Glutamatergic neuron (in vitro differentiated cells): ENCODE measurements at places on chromosomes 6 and 20. TPM values are rescaled to one million over a fixed set of nuclear protein-coding genes. Genes with fewer than 3 reads are reported as not detected.

DNA sequence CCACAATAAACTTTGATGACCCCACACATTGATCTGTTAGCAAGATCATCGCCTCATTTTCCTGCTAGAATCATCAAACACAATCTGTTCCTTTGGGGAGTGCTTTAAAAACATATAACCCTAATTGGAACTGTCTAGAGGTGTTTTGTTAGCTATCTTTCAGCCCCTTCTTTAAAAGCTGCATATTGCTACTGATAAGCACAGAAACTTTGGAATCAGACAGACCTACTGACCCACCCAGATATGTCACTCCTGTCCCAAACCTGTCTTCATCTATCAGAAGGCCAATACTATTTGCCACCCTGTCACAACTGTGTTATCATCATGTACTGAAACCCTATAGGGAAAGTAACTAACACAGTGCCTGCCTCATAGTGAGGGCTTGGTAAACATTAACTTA lies 172.4 kb upstream of the SASH1 start:
- H3K4me1 ChIP-seq = peaks cover 5% of the 10 kb centered on the region
- H3K27me3 ChIP-seq = no peaks in the 10 kb centered on the region
- H3K4me3 ChIP-seq = no peak overlapping the region
- no peaks in the 10 kb centered on the region for H3K36me3 ChIP-seq

GRCh38 chr6:47865206-47865605 lies 83.4 kb downstream of the OPN5 start:
- H3K4me3 ChIP-seq = no peak overlapping the region
- no peak for DNase-seq

DNA sequence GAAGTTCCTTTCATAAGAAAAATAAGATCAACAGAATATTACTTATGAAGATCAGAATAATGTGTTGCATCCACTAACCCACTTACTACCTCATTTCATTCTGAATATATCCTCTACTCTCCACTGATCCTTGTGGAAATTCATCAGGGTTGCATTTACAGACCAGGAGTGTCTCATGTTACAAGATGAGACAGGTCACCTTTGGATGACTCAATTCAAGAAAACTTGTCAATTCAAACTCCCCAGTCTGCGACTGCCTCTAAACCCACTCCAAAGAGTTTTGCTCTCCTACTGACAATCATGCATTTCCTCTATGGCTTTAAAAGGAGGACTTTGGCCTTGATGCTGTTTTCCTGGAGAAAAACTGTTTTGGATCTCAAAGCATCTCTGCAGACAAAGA lies 68.4 kb downstream of the ID4 start:
- no peak for DNase-seq
- H3K27me3 ChIP-seq = peaks cover 1% of the 10 kb centered on the region
- peaks cover 18% of the 10 kb centered on the region for H3K4me1 ChIP-seq
- no peak overlapping the region for H3K4me3 ChIP-seq
- no peak overlapping the region for H3K27ac ChIP-seq

DNA sequence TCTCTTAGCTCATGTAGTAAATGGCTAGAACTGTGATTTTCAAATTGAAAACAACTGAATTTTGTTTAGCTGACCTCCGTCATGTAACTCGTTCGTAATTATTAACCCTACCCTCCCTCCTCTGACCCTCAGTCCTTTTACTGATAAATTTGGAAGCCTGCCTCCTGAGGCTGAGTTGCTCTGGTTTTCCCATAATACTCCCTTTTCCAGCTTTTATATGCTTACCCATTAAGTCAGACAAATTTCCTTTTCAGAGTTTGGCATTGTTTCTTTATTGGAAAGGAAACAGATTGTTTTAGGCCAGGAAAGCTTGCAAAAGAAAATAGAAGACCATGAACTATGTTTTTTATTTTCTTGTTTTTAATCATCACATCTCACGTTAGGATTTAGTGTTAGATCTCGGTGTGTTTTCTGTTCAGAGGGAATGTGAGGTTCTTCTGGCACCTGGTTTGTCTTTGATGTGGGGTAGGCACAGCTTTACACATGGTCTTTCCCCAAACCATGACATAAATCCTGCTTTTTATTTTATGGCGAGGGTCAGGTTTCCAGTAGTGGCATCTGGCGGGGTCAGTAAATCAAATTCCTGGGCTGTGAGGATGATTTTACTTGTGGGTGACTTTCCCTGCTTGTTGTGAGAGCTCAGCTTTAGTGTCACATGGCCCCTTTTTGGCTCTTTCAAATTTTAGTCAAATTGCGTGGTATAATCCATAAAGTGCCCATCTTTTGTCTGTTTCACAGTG lies 24.5 kb downstream of the PLCB4 start:
- no peak overlapping the region for H3K4me3 ChIP-seq
- no peaks in the 10 kb centered on the region for H3K36me3 ChIP-seq
- DNase-seq = no peak

DNA sequence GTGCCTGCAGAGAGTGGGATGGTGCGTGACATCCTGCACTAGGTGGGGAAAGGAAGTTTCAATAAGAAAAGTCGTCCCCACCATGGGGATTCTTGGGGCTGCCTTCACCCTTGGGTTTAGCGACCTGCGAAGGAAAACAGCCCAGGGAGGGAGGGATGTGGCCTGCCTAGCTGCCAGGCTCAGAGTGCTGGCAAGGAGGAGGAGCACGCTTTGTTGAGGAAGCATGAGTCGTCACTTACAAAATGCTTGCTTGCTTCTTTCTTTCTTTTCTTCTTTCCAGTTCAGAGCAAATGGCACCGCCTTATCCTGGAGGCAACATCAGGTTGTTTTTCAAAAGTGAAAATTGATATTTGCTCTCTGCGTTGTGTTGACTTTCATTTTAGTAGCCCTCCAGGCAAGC lies 123.2 kb downstream of the TFAP2C start:
- DNase-seq = no peak
- no peaks in the 10 kb centered on the region for H3K27me3 ChIP-seq
- H3K36me3 ChIP-seq = no peaks in the 10 kb centered on the region
- H3K4me1 ChIP-seq = peaks cover 11% of the 10 kb centered on the region
- no peak overlapping the region for H3K27ac ChIP-seq
- no peak overlapping the region for H3K4me3 ChIP-seq

- H3K36me3 ChIP-seq = no peaks in the 10 kb centered on the region
- DNase-seq = no peak
- no peaks in the 10 kb centered on the region for H3K4me1 ChIP-seq
Observed at GRCh38 chr6:34970957-34971356, 81.9 kb downstream of the ANKS1A start.

DNA sequence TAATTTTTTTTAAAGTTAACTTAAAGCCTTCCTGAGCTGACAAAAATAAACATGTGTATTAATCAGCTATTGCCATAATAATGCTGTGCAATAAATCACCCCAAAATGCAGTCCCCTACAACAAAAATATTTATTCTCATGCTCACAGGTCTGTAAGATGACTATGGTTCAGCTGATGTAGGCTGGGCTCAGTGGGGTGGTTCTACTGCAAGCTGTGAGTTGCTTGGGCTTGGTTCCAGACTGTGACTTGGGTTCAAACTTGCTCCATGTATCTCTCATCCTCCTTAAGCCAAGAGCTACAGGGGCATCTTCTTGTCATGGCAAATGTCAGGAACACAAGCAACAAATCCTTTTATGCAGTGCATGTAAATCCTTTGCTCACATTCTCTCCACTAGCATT lies 644.3 kb downstream of the KIF16B start:
- H3K4me3 ChIP-seq = no peak overlapping the region
- H3K36me3 ChIP-seq = peaks cover 13% of the 10 kb centered on the region
- H3K27me3 ChIP-seq = no peaks in the 10 kb centered on the region
- no peak overlapping the region for H3K27ac ChIP-seq
- DNase-seq = no peak
- H3K4me1 ChIP-seq = peaks cover under 1% of the 10 kb centered on the region

DNA sequence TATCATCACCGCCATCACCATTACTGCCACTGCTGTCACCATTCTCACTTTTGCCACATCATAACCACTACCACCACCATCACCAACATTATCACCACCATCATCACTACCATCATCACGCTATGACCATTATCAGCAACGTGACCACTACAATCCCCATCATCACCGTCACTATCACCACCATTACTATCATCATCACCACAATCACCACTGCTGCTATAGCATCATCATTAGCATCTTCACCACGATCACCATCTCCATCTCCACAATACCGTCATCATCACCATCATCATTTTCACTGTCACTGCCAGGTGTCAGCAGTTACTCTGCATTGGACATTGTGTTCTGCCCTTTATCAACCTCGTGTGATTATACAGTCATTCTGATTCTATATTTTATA lies 19.0 kb downstream of the CST4 start:
- peaks cover 2% of the 10 kb centered on the region for H3K27me3 ChIP-seq
- H3K4me1 ChIP-seq = no peaks in the 10 kb centered on the region
- no peak for DNase-seq
- H3K27ac ChIP-seq = no peak overlapping the region
- H3K36me3 ChIP-seq = no peaks in the 10 kb centered on the region
- no peak overlapping the region for H3K4me3 ChIP-seq

- no peaks in the 10 kb centered on the region for H3K36me3 ChIP-seq
- no peak overlapping the region for H3K27ac ChIP-seq
- no peak for DNase-seq
Observed at GRCh38 chr6:42340511-42340910, 111.2 kb downstream of the TRERF1 start.

DNA sequence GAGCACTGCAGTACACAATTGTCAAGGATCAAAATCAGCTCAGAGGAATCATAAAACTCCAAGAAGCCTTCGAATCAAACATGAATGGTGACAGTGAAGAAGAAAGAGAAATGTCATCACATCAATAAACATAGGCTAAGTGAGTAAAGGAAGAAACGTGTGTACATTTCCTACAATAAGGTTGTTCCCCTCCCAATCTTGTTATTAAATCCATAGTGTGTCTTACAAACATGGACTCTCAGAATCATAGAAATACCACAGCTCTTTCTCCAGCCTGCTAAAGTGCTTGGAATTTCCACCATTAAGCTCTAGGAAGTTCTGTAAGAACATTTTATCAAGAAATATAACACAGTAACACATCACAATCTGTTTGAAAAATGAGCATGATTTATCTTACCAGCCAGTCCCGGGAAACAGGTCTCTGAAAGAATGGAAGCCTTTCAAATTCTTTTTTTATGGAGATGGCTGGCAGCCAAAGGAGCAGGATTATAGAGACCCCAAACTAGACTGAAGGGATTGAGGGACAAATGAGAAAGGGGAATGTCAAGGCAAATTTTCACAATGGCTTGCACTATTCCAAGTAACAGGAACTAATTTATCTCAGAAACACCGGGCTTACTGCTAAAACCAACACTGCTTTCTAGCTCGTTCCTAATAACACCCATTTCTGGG lies 4.5 kb upstream of the TNFAIP3 start:
- DNase-seq = no peak
- peaks cover 8% of the 10 kb centered on the region for H3K4me1 ChIP-seq
- no peak overlapping the region for H3K4me3 ChIP-seq
- no peak overlapping the region for H3K27ac ChIP-seq
- peaks cover 3% of the 10 kb centered on the region for H3K27me3 ChIP-seq

Gene ASIP
- total RNA-seq = not detected

Gene UCKL1
- 130 TPM for total RNA-seq

Gene FOXQ1
- 1.9 TPM for total RNA-seq

Gene RAD21L1
- not detected for total RNA-seq

Gene ZNF292
- 89.9 TPM for total RNA-seq

Gene CASS4
- not detected for total RNA-seq
